ENCODE measurements at places on chromosomes 16 and 17. TPM values are rescaled to one million over a fixed set of nuclear protein-coding genes. Genes with fewer than 3 reads are reported as not detected.

The TAT gene
- total RNA-seq = 109 TPM

The ST6GALNAC1 gene
- not detected for total RNA-seq

DNA sequence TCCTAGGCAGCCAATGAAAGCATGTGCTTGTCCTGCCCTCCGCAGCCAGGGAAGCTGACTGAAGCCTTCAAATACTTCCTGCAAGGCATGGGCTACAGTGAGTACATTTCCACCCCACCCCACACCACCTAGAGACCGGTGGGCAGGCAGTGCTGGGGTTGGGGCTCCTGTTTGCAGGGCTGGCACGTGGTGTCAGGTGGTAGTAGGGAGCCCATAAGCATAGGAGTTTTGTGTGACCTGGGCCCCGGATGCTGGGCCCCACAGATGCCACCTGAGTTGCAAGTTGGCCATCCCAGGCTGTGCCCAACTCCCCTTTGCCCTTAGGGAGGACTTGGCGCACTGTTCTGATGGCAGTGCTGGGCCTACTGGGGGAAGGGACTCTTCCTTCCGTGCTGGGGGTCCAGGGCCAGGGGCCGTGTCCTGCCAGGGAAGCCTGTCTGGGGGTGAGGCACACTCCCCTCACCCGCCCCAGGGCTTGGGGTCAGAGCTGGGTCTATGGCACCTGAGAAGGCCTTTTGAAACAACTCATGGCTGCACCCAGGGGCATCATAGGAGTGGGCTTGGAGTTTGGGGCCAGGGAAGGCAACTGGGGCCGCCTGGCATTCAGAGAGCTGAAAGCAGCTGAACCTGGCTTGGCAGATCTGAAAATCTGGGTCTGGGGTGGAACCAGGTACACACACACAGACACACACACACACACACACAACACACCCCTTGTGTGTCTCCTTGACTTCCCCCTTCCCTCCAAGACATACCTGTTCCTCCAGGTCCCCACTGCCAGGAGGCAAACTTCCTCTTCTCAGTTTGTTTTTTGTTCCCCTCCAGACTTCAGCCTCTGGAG is 5.8 kb upstream of the SETD6 start:
- peaks cover 2% of the 10 kb centered on the region for H3K4me1 ChIP-seq
- no peak overlapping the region for H3K27ac ChIP-seq
- DNase-seq = no peak
- H3K36me3 ChIP-seq = no peaks in the 10 kb centered on the region
- no peak overlapping the region for H3K4me3 ChIP-seq

GRCh38 chr16:68384288-68385161 is 63.8 kb downstream of the SMPD3 start:
- no peaks in the 10 kb centered on the region for H3K36me3 ChIP-seq
- no peak overlapping the region for H3K4me3 ChIP-seq
- no peak overlapping the region for H3K27ac ChIP-seq
- no peak for DNase-seq
- peaks cover 37% of the 10 kb centered on the region for H3K4me1 ChIP-seq

The CPHXL2 gene
- not detected for total RNA-seq
